Activated CD4-positive, alpha-beta T cell treated with anti-CD3 and anti-CD28 coated beads, Interleukin-2, amount 10 ng/mL, durations not matched to agents 7 days and 5 days (primary cell): ENCODE measurements at places on chromosomes 3 and 15. TPM values are rescaled to one million over a fixed set of nuclear protein-coding genes. Genes with fewer than 3 reads are reported as not detected.

DNA sequence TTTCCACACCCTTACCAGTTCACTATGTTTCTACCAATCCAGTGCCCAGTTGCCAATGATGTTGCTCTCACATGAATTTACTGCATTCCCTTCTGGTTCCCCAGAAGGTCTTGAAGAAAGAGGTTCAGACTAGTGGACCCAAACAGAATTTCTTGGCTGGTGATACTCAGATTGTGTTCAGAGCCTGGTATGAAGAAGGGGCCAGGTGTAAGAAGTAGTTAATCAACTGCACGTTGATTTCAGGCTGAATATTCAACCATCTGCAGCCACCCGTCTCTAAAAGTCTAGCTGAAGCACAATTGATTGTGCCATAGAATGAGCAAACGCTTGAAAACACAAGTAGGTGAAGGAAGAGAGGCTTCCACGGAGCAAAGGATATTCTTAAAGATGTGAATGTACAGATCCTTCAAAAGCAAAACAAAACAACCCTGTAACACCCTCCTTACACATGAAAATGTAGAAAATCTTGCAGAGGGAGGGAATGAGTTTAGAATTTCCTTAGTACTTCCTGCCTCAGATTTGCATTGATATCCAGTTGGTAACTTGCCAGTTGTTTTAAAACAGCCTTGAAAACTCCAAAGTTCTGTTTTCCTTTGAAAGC is 4.7 kb downstream of the RBMS3 start:
- H3K27me3 ChIP-seq = peaks cover 7% of the 10 kb centered on the region
- no peak for DNase-seq
- no peak overlapping the region for H3K4me3 ChIP-seq
- no peaks in the 10 kb centered on the region for H3K36me3 ChIP-seq
- H3K27ac ChIP-seq = no peak overlapping the region
- peaks cover 28% of the 10 kb centered on the region for H3K4me1 ChIP-seq

- H3K27me3 ChIP-seq = no peaks in the 10 kb centered on the region
- peaks cover 30% of the 10 kb centered on the region for H3K4me1 ChIP-seq
- H3K4me3 ChIP-seq = no peak overlapping the region
- H3K36me3 ChIP-seq = no peaks in the 10 kb centered on the region
These were observed 190.0 kb downstream of the PLCH1 start for GRCh38 chr3:155554777-155555451.

Gene PROS1
- total RNA-seq = 0.06 TPM

Gene CHRNA7
- not detected for total RNA-seq

DNA sequence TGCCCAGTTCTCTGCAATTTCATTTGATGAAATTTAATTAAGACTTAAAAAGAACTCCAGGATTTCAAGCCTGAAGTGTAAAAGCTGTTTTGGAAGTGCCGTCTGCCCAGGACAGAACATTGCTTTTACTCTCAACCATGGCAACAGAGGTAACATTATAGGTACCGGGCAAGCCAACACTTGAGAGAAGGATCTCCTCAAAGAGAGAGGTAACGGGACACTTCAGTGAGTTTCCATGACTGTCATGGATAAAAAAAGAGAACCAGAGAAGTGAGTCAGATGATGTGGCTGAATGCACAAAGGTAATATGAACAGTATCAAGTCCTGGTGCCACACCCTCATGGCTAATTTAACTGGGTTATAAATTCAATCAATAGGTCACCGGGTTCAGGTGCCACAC is 130.2 kb upstream of the LMOD3 start:
- H3K27ac ChIP-seq = no peak overlapping the region
- DNase-seq = no peak
- no peaks in the 10 kb centered on the region for H3K36me3 ChIP-seq
- H3K4me1 ChIP-seq = peaks cover 3% of the 10 kb centered on the region
- H3K27me3 ChIP-seq = peaks cover 6% of the 10 kb centered on the region

Gene MST1R
- total RNA-seq = 4.1 TPM

DNA sequence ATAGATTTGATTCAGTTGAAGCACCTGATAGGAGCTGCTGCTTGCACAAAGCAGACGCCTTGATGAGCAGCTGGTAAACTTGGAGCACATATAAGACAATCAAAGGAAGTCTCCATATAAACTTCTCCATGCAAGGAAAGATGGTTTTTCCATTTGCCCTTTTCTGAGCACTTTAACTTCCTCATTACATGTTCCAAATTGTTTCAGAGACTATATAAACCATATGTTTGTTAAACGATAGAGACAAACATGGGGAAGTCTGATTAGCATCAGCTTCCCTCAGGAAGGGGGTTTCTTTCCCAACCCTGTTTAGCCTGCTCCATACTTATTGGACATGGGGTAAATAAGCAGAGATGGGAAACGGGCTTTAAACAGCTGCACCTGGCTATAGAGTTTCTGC is 88.0 kb downstream of the DHX36 start:
- DNase-seq = no peak
- H3K27me3 ChIP-seq = no peaks in the 10 kb centered on the region
- H3K36me3 ChIP-seq = no peaks in the 10 kb centered on the region
- no peak overlapping the region for H3K27ac ChIP-seq
- no peaks in the 10 kb centered on the region for H3K4me1 ChIP-seq
- no peak overlapping the region for H3K4me3 ChIP-seq

DNA sequence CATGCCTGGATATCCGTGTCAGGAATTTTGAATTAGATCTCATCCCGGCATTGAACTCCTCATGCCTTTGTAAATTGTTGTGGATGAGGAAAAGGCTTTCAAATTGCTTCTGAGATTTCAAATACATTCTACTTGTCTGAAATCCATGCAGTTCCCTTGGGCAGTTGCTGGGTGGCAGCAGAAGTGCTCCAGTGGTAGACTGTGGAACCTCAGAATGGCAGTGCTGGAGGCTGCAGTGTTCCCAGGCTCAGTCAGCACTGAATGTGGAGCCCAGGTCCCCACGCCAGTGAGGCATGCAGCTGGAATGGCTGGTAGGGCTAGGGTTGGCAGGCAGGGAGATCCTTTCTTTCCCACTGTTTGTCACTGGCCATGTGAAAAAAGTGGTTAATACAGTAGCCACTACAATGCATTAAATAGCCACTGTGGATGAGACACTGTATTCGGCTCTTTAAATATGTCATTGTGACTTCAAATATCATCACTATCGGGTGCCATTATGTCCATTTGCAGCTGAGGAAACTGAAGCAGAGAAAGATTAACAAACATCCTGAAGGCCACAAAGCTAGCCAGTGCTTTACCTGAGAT is 98.6 kb downstream of the TPRG1 start:
- peak; percentile 52 for DNase-seq
- no peaks in the 10 kb centered on the region for H3K36me3 ChIP-seq
- H3K27me3 ChIP-seq = no peaks in the 10 kb centered on the region
- peaks cover 17% of the 10 kb centered on the region for H3K4me1 ChIP-seq

- H3K27ac ChIP-seq = no peak overlapping the region
- peaks cover 5% of the 10 kb centered on the region for H3K4me1 ChIP-seq
- no peaks in the 10 kb centered on the region for H3K36me3 ChIP-seq
- no peak for DNase-seq
These were observed 42.3 kb upstream of the KLHL25 start for GRCh38 chr15:85837011-85837433.

DNA sequence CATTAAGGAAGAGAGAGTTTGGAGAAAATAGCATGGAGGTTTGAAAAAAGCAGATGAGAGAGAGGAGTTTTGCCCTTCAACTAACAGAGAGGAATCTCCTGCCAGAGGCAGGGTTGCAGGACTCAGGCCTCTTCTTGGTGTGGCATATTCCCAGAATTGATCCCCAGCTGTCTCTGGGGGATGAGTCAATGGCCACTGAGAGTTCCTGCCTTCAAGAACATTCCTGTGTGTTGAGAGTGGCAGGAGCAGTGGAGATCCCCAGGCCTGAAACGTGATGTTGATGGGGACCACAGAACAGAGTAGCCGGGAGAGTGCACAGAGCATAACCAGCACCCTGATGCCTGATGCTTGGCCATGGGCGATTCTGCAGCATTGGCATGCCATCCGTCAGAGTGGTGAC is 348.4 kb upstream of the THBS1 start:
- H3K27ac ChIP-seq = no peak overlapping the region
- no peaks in the 10 kb centered on the region for H3K36me3 ChIP-seq
- DNase-seq = no peak
- peaks cover 5% of the 10 kb centered on the region for H3K27me3 ChIP-seq
- H3K4me3 ChIP-seq = no peak overlapping the region
- no peaks in the 10 kb centered on the region for H3K4me1 ChIP-seq

Gene ECE2
- total RNA-seq = not detected

DNA sequence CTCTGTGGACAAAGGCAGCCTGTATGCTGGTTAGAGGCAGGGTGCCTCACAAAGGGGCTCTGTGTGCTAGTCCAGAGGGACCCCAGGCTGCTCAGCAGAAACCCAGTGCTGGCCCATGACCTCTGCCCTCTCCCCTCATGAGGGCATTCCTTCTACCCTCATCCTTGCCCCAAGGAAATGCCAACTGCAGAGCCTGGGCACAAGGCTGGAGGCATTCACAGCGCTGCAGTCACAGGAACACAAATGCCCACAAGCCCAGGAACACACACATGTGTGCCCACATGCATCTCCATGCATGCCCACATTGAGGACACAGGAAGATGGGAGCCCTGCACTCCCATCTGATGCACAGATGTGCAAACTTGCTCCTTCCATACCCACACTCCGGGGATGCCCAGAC is 3.8 kb downstream of the INKA1 start:
- no peak overlapping the region for H3K27ac ChIP-seq
- H3K4me1 ChIP-seq = peaks cover 52% of the 10 kb centered on the region
- no peak for DNase-seq
- H3K4me3 ChIP-seq = no peak overlapping the region

DNA sequence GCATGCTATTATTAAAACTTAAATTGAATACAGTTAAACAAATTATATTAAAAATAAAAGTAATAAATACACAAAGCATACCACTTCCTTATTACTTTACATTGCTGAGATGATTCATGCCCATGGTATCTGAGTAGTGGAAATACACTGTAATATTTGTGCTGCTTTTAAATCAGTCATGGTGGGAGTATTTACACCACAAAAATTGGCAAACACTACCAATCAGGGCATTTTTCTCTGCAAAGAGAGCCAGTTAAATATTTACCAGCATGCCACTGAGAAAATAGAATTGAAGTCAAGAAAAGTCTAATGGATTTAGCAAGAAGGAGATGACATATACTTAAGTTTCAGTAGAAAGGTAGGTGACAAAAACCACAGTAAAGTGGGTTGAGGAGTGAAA is 19.6 kb downstream of the PPARG start:
- no peaks in the 10 kb centered on the region for H3K4me1 ChIP-seq
- no peaks in the 10 kb centered on the region for H3K36me3 ChIP-seq
- no peak overlapping the region for H3K27ac ChIP-seq
- peaks cover 6% of the 10 kb centered on the region for H3K27me3 ChIP-seq

GRCh38 chr3:15345608-15346137 is 13.3 kb upstream of the SH3BP5 start:
- peaks cover 13% of the 10 kb centered on the region for H3K27me3 ChIP-seq
- peak; percentile 14 for DNase-seq
- H3K4me3 ChIP-seq = no peak overlapping the region
- H3K36me3 ChIP-seq = peaks cover 32% of the 10 kb centered on the region
